ENCODE measurements at places on chromosomes 4 and X.

DNA sequence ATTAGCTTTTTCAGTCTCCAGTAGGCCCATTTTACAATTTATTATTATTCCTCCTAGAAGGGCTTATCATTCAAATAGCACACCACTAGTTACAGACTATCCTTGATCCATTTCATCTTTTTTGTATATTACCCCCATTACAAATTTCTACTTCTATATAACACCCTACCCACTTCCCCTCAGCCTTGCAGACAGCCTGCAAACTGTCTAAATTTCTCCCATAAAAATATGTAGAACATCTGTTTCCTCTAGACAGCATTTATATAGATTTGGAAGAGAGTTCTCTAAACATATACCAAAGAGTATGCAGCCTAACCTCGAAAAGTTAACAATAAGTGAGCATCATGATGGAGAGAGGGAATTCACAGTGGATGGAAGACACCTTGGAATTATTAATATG, 30.8 kb downstream of the COMMD8 start:
- DNase-seq: no peak

- DNase-seq: no peak
Measured at GRCh38 chrX:39910651-39911050, 187.1 kb downstream of the BCOR start.

- DNase-seq: no peak
Measured at GRCh38 chr4:25448379-25449109, 71.5 kb downstream of the ANAPC4 start.

- DNase-seq: peak; percentile 14
Measured at GRCh38 chr4:129043523-129043922, 49.8 kb downstream of the SCLT1 start.

- no peak for DNase-seq
Measured at GRCh38 chrX:45202171-45202570, 1.5 kb upstream of the DIPK2B start.

- DNase-seq: no peak
Measured at GRCh38 chr4:67167849-67168248, 377.5 kb downstream of the CENPC start.

DNA sequence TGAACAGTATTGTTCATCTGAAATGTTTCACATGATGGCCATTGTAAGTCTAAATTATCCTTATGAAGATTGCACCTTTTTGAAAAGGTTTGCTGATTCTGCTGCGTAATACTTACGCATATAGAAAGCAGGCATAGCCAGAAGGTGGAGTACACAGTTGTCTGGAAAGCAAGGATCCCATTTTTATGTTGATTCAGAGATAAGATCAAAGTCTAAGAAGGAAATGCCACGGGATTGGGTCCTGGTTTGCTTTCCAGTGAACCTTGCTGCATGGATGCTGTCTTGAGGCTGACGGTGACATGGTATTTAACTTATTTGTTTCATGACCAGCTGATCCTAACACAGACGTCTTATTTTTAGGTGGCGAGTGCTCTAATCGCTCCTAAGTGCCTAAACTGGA, 15.5 kb downstream of the MAGEA9B start:
- no peak for DNase-seq

DNA sequence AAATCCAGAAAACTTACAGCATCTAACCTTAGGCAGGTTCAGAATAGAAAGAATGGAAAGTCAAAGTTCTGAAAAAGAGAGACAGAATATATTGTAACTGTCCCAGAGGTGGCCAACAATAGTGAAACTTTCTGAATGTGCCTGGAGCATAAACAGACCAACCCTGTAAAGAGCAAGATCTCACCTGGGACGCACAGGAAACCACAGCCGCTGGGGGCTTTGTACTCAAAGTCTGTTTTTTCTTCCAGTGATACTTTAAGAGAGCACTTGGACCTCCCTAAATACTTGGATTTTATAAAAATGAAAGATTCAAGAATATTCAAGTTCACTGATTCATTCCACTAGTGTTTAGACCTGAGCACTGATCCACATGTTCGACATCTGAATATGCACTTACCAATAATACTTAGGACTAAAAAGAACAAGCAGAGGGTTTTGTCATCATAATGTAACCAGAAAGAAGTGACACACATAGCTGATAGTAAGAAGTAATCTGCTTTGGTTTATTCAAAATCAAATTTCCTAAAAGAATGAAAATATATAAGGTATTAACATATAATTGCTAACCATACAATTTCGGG, 35.3 kb downstream of the ARAP2 start:
- DNase-seq: peak; percentile 54

DNA sequence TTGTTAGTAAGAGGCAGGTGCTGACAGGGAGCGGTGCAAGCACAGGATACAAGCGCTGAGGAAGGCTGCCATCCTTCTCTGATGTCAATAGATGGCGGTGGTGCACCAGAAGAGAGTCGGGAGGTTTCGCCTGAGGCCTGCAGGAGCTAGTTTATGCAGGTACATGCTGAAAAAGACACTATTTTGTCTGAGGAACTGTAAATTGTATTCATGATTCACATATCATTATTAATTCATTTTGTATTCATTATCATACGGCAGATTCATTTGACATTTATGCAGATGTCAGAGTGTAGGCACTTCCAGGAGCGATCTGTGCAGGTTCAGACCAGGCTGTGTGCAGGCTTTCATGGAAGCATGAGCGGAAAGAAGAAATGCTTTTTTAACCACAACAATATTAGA, 824.0 kb downstream of the STIM2 start:
- peak; percentile 72 for DNase-seq

DNA sequence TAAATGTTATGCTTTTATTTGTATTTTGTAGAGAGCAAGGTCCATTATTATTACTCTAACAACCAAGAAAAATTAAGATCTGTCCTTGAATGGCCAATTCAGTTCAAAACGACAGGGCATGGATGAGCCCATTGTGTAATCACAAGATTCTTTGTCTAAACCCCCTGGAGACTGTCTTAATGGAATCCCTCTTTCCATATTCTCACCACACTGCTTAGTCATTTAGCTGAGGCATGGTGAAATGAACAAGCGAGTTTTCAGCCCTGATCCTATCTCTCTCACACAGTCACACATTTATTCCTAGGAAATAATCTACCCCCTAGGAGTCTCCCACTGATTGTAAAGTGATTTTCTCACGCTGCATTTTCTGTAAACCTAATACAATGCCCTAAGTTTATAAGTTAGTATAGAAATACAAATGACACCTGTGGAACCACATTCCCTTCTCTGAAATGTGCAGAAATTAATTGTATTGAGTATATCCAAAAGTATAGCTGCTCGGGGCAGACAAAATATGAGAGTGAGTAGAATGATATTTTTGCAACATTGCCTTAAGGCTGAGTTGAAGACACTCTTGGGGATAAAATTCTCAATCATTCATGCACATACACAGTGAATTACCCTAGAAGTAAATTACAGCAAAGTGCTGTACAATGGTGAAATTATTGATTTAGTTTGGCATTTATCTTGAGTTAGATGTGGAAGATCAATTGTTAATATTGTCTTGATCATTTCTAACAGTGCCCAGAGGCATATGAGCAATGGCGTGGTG, 119.7 kb upstream of the PCDH7 start:
- DNase-seq: no peak

GRCh38 chr4:184322328-184323025, 104.8 kb upstream of the ENPP6 start:
- DNase-seq: no peak

DNA sequence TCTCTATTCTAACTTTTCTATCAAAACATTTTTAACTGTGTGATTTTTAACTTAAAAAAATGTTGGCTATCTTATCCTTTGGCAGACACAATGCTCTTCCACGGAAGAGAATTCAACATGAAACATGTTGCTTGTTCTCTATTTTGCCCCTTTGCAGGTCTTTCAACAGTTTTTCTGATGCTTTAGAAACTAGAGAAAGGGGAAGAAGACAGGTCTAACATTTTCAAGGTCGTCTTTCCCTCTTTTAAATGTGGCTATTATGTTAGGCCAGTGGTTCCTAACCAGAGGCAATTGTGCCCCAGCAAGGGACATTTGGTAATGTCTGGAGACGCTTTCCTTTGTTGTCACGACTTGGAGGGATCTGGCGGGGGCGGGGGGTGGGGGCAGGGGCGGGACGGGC, 95.0 kb downstream of the SH3KBP1 start:
- no peak for DNase-seq

DNA sequence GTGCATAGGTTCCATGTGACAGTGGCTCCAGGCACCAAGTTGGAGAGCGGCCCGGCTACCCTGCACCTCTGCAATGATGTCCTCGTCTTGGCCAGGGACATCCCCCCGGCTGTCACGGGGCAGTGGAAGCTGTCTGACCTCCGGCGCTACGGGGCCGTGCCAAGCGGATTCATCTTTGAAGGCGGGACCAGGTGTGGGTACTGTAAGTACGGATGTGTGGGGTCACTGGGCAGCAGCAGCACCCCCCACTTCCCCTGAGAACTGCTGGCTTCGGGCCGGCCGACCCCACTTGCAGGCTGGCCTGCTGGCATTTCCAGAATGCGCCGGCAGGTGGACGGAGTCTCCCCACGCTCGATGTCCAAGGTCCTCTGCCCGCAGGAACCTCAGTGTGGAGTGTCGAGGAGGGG, 13.2 kb downstream of the DOK7 start:
- no peak for DNase-seq

DNA sequence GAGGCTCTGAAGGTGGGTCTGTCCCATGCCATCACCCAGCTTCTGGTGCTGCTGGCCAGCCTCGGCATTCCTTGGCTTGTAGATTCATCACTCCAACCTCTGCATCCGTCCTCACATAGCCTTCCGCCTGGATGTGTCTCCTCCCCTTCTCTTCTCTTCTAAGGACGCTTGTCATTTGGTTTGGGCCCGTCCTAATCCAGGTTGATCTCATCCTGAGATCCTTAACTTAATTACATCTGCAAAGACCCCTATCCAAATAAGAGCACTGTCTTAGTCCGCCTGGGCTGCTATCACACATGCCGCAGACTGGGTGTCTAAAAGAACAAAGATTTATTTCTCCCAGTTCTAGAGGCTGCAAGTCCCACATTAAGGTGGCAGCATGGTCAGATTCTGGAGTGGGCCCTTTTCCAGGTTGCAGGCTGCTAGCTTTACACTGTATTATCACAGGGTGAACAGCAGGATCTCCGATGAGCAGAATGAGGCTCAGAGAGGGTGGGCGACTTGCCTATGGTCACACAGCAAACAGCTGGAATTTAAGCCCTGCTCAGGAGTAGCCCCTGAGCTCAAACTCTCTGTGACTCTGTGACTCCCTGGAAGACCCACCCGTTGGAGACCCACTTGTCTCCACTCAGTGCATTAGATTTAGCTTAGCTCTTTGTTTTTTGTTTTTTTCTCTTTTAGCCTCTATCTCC, 113.1 kb downstream of the STK32B start:
- DNase-seq: no peak
